Transverse colon (tissue), 4 donors: ENCODE measurements at places on chromosomes 12 and 14.

- peak; percentile 46 for DNase-seq
Observed at GRCh38 chr12:101925361-101925760, 48.0 kb downstream of the DRAM1 start.

- DNase-seq = no peak
Observed at GRCh38 chr14:81446279-81447007, 46.3 kb upstream of the STON2 start.

DNA sequence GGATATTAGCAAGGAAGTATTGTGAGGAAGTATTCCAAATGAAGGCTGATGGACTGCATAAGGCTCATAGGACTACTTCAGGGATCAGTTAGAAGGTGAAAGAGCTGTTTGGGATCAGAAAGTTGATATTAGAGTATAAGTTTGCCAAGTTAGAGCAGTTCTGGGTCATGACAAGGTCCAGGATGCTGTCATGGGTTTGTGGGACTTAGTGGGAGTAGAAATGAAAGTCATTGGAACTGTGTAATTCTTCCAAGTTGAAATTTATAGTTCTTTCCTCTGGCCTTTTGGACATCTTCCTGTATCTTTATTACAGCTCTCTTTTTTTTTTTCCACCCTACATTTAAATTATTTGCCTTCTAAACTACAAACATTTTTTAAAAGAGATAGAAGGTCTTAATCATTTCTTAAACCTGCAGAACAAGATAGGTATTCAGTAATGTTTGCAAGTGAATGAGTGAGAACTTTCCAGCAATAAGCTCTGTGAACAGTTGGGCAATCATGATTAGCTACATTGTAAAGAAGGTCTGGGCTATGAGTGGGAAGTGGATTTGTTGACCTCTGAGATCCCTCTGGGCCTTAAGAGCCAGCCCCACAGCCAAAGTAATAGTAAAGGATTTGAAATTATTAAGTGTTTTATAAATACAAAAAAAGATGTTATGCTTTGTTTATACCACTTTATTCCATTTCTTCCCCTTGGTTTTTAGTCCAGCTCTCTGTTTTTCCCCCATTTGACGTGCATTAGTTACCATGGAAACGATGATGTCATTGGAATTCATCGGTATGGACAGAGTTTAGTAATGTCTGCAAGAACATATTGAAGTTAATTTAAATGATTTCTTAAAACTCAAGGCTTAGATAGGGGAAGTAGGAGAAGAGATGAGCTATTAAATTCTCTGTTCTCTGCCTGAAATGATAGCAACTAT, 247.9 kb upstream of the ARHGAP5 start:
- DNase-seq = no peak

- no peak for DNase-seq
Observed at GRCh38 chr12:15782667-15783066, 6.5 kb downstream of the EPS8 start.

DNA sequence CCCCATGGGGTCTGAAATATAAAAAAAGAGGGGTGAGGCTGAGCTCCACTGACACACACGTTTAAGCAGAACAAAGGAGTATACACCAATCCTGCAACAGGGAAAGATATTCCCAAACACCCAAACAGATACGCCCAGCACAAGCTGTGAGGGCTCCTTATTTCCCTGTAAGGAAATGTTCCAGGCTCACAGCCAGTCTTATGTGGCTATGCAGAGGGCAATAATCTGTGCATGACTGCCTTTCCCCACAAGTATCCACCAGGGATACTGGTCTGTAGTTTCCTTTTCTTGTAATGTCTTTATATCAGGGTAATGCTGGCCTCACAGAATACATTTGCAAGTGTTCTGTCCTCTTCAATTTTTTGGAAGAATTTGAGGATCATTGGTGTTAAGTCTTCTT, 141.7 kb upstream of the DAAM1 start:
- DNase-seq = no peak
